ENCODE measurements at places on chromosomes 7 and 10.

GRCh38 chr10:89122433-89123051 lies 84.6 kb downstream of the CH25H start:
- DNase-seq = no peak

DNA sequence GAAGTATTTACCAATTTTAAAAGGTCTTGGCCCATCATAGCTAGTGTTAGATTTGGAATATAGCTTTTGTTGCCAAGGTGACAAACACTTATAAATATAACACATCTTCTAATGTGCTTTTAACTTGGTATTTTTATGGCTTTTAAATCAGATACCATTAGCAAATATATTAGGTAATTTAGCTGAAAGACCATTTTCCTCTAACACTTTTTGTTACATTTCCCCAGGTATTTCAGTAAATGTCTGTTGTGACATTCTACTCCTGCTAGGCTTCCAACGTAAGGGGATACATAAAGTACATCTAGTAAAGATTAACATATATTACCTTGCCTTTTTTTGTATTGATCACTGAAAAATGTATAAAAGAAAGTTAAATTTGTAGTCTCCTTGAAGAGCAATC lies 75.0 kb upstream of the SEM1 start:
- no peak for DNase-seq

GRCh38 chr7:123043642-123044041 lies 48.1 kb upstream of the TAS2R16 start:
- no peak for DNase-seq

DNA sequence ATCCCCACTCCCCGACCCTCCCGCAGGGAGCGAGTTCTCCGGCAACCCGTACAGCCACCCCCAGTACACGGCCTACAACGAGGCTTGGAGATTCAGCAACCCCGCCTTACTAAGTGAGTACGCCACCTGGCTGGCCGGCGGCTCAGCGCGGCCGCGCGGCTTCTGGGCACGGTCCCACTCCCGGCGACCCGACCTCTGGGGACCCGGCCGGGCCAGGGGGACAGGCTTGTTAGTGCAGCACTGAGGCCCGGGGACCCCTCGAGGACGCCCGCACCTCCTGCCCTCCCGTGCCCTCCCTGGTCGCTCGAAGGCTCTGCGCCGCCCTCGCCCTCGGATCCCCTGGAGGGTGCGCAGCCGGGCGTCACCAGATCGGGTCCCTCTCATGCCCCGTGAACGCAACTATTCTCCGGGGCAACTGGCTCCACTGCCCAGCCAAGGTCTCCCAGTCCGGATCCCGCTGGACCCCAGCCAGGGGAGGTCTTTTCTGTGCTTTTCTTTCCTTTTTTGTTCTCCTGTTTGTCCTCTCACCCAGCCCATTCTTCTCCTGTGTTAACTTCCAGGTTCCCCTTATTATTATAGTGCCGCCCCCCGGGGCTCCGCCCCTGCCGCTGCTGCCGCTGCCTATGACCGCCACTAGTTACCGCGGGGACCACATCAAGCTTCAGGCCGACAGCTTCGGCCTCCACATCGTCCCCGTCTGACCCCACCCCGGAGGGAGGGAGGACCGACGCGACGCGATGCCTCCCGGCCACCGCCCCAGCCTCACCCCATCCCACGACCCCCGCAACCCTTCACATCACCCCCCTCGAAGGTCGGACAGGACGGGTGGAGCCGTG lies 81.8 kb downstream of the PAX2 start:
- peak; percentile 35 for DNase-seq

- DNase-seq = no peak
Observed at GRCh38 chr10:13660551-13660920, 73.8 kb downstream of the PRPF18 start.

DNA sequence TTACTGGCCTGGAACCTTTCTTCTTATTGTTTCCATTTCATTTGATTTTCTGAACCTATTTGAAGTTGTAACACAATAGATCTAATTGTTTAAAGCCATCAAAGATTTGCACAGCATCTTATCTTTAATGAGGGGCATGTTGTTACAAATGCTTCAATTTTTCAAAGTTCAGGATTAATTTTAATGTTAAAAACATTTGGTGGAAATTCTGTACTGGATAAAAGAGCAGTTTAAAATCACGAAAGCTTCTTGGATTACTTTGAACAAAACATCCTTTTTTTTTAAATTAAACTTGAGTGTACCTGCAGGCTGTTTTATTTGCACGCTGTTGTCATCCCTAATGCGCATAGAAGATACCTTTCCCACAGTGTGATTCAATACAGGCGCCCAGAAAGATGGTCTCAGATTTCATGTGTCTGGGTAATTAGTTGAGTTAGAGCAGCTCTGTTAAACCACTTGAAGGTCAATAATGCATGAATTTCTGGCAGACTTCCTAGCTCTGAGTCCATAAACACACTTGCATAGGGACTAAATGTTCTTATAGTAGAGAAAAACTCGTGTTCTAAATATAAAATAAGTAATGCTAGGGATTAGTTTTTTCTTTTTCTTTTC lies 29.3 kb upstream of the DDX50 start:
- DNase-seq = peak; percentile 58

GRCh38 chr7:84336303-84336702 lies 141.7 kb upstream of the SEMA3A start:
- DNase-seq = no peak

GRCh38 chr10:3014968-3015367 lies 52.4 kb upstream of the PFKP start:
- DNase-seq = no peak

DNA sequence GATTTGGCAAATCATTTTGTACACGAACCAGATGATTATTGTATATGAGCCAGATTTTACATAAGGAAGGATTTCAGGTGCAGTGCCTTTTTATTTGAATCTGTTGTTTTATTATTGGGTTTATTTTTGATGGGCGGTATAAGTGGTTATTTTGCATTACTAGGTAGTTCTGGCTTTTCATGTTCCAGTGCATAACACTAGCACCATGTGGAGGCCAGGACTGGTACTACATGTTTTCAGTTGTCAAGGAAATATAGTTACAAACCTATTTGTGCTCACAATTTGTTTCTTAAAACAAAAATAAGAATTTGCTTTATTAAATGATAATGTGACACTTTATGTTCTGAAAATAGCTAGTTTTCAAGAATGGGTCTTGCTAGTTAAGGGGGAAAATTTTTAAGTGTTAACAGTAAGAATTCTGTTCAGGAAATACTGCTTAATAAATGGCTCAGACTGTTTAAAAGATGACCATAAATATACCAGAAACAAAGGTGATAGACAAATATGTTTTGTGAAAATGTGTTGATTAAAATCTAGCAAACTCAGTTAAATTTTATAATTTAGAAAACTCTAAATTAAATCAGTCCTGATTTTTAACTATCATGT lies 7.1 kb upstream of the SEMA3E start:
- DNase-seq = peak; percentile 54

DNA sequence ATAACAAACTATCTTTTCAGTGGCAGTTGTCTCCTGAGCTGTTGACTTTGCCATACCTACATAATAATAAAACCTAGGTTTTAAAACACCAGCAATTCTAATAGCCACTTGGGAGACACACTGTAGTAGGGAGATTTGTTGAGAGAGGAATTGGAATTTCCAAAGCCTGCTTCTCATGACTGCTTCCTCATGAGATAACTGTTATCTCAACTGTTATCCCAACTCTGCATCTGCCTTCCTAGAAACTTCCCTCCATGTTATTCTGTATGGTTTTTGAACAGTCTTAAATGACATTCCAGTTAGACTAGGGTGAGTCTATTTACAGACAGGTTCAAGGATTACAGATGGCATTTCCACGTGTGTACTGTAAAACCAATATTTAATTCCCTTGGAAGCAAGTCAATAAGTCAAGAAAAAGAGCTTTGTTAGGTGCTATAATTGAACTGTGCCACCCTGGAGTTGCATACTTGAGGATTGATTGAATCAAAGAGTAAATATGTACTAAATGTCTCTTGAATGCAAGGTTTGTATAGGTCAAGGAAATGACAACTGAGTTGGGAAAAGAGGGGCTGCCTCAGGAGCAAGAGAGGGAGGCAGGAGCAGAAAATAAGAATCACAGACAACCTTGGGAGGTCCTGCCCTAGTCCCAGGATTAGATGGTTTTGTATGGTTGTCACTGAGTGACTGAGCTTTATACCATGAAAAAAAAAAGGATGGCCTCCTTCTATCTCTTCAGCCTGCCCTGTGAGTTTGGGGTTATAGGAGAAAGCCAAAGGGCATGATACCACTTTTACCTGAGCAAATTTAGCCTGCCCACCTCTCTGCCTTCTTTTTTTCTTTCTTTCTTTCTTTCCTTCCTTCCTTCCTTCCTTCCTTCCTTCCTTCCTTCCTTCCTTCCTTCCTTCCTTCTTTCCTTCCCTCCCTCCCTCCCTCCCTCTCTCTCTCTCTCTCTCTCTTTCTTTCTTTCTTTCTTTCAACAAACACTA lies 9.9 kb upstream of the TM9SF3 start:
- no peak for DNase-seq

- no peak for DNase-seq
Observed at GRCh38 chr7:34453150-34453549, 204.9 kb upstream of the NPSR1 start.

- no peak for DNase-seq
Observed at GRCh38 chr10:23094786-23095403, 484 bp upstream of the MSRB2 start.

- DNase-seq = no peak
Observed at GRCh38 chr7:10266976-10267375, 706.7 kb upstream of the PHF14 start.

GRCh38 chr10:43903451-43903850 lies 254.8 kb upstream of the ZNF32 start:
- no peak for DNase-seq

GRCh38 chr10:108469940-108470339 lies 1305.4 kb upstream of the SORCS1 start:
- DNase-seq = no peak

DNA sequence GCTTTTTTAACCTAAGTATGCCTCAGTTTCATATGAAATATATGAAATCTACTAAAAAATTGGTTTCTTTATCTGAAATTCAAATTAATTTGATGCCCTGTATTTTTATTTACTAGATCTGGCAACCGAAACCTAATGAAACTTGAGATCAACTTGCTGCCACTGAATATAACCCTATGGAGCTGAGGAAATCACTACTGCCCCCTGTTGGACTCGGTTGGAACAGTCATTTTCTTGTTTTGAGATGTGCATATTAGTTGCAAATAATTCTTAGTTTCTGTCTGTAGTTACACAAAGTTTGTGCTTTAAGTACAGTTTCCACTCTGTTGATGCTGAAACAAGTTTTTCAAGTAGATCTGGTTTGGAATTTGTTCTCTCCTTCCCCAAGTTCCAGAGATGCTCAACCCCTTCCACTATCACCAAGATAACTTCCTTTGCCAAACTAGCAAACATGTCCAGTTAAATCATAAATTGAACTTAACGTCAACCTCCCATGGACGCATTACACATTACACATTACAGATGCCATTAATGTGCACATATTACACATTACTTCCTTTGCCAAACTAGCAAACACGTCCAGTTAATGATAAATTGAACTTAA lies 22.2 kb upstream of the EXOC4 start:
- peak; percentile 59 for DNase-seq

GRCh38 chr10:118439824-118440223 lies 97.7 kb upstream of the FAM204A start:
- no peak for DNase-seq

- DNase-seq = no peak
Observed at GRCh38 chr7:108193594-108194498, 63.7 kb upstream of the LAMB4 start.

DNA sequence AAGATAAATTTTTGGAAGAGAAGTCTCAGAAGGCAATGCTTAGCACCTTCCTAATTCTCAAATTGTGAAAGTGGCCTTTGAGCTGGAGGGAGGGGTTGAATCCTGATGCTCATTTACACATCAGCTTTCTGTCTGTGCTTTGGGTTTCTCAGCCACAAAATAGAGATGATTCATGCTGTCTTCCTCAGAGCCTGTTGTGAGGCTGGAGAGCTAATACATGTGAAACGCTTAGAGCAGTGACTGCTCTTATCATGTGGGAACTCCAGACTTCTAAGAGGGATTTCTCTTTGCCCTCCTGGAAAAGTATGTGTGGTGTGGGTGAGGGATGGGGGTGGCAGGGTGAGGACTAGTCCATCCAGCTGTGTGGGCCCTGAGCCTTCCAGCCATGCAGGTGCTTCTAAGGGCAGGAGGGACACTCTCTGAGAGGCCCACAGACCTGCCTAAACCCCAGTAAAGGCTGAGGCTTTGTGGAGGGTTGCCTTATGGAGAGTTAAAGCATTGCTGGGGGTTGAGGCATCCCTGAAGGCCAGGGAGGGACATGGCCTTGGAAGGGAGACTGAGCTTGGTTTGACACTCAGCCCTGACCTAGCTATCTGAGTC lies 4.8 kb upstream of the EVX1 start:
- no peak for DNase-seq

DNA sequence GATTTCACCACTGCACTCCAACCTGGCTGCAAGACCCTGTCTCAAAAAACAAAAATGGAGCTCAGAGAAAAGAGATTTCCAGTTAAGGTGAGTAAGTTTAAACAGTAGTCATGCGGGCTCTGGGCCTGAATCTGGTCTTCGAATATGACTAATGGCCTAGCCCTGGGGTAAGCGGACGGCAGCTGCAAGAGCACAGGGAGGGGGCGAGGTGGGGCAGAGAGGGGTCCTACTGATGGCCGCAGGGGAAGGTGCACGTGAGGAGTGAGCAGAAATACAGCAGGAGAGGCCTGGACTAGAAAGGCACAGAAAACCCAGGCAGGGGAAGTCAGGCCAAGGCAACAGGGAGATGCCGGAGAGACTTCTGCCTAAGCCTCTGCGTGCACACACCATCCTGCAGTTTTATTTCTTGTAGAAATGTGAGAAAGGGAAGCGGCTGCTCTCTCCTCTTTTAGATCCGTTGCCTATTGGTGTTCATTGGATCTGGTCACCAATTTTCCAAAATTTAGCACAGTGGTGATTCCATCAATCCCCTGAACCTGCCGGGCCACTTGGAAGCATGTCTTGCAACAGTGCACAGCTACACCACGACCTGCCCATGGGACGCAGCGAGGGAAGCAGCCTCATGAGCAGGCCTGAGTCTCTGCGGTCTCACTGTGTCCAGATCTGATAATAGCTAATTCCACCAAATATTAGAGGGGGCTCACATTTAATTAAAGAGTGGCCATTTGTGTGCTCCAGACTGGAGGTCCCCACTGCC lies 139.0 kb downstream of the PAXIP1 start:
- DNase-seq = no peak

GRCh38 chr10:119480667-119481066 lies 61.9 kb downstream of the RGS10 start:
- DNase-seq = no peak

- DNase-seq = no peak
Observed at GRCh38 chr7:2958416-2959102, 85.1 kb downstream of the CARD11 start.

- no peak for DNase-seq
Observed at GRCh38 chr7:151702961-151703360, 174.0 kb downstream of the PRKAG2 start.

DNA sequence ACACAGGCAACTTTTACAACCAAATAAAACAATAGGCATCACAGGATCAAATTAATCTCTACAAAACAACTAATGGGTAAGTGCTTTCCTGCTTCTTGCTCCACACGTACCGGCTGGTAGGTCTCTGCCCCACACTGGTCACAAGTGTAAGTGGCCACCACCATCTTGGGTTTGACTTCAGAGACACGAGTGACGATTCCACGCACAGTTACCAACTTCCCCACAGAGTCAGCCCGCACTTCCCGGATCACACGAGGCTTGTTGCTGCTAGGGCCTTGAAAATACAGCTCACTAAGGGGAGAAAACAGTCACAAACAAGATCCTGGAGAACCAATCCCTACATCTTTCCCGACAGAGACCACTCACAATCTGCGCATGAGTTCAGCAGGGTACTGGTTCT lies 2.3 kb downstream of the MCM7 start:
- DNase-seq = no peak

GRCh38 chr7:30193336-30193943 lies 58.7 kb downstream of the MTURN start:
- DNase-seq = no peak

- no peak for DNase-seq
Observed at GRCh38 chr10:83469728-83470331, 669.5 kb upstream of the GHITM start.
